Panc1 (cell line): ENCODE measurements at places on chromosomes 5 and 9.
A peak's percentile ranks its signal among the peaks of the same experiment; 100 is the strongest.

- no peak for DNase-seq
Measured at GRCh38 chr9:97791542-97791941, 61.5 kb upstream of the FOXE1 start.

DNA sequence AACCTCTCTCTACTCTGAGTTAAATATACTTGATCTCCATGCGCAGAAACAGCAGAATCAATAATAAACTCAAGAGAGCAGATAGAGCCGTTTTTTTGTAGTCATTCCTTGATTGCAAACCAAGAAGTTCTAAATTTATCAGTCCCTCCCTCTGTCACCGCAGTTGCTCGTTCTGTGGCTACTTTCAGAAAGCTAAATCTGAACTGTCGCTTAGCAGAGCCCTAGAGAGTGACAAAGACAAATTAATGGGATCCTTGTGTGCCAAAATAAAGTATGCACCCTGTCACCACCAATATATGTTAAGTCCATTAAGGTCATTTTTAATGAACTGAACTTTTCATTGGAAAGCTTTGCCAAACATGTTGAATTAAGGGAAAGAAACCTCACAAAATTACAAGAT lies 218.3 kb downstream of the ADAMTSL1 start:
- DNase-seq, result no peak

- no peak for DNase-seq
Measured at GRCh38 chr9:127225801-127226625, 38.6 kb upstream of the GARNL3 start.

- DNase-seq, result no peak
Measured at GRCh38 chr9:6631207-6631512, 14.4 kb downstream of the GLDC start.

GRCh38 chr9:6000955-6001354 lies 14.5 kb downstream of the RANBP6 start:
- DNase-seq, result no peak

GRCh38 chr9:92550765-92551164 lies 15.0 kb upstream of the ECM2 start:
- DNase-seq, result no peak

- no peak for DNase-seq
Measured at GRCh38 chr9:20302197-20302596, 320.1 kb downstream of the MLLT3 start.

DNA sequence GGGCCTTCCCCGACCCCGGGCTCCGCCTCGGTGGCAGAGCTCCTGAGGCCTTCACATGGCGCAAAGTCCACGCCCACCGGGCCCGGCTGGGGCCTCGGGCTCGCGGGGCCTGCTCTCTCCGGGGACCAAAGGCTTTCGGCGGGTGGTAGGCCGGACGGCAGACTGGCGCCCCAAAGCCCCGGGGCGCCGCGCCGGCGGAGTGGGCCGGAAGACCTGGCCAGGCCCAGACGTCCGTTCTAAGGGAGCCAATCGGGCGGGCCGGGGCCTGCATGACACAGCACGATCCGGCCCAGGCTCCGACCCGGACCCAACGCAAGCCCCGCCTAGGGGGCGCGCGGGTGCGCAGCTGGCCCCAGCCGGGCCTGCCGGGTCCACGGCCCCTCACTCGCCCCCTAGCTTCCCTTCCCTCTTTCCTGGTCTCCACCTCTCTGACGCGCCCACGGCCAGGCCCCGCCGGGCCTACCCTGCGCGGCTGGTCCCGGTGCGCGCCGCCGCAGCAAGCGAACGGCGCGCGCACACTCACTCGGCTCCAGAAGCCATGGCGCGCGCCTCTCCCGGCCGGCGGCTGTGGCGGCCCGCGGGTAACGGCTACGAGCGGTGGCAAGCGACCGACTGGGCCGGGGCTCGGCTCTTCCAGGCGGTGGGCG lies 488 bp downstream of the VCP start:
- DNase-seq, result no peak

GRCh38 chr9:129124506-129125069 lies 13.4 kb downstream of the PTPA start:
- no peak for DNase-seq

- DNase-seq, result no peak
Measured at GRCh38 chr5:67807439-67807888, 408.1 kb upstream of the PIK3R1 start.

DNA sequence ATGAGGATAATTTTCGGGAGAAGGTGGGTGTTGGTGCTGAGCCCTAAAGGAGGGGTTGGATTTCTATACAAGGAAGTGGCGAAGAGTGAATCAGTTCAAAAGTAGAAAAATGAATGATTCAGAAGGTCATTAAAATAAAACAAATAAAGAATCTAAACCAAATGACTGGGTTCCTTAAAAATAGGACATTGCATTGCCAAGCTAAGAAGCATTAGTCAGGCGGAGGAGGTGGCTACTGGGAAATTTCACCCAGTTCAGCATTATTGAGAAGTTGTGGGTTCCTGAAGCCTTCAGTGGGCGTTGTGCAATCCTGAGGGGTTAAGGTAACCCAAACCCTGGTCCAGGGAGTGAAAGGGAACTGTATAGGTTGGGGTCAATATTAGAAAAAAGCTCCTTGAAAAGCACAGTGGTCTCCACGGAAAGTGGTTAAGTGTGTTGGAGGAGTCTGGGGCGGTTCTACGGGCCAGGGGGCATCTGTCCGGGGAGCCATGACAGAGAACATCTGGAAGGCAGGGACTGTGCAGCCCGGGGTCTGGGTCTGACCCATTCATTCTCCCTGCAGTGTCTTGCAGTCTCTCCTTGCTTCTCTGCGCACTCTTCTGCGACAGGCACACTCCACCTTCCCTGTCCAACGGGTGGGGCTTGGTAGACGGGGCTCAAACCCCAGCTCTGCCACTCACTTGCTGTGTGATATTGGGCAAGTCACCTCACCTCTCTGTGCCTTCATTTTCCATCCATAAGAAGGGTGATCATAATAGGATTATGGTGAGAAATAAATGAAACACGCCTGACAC lies 27.6 kb upstream of the DUSP1 start:
- no peak for DNase-seq

GRCh38 chr9:107789001-107789700 lies 299.6 kb upstream of the KLF4 start:
- DNase-seq, result no peak

- no peak for DNase-seq
Measured at GRCh38 chr5:160199410-160199911, 29.8 kb upstream of the FABP6 start.

- DNase-seq, result no peak
Measured at GRCh38 chr5:109619021-109619460, 70.7 kb upstream of the MAN2A1 start.

- no peak for DNase-seq
Measured at GRCh38 chr5:100659080-100659795, 124.1 kb downstream of the FAM174A start.

DNA sequence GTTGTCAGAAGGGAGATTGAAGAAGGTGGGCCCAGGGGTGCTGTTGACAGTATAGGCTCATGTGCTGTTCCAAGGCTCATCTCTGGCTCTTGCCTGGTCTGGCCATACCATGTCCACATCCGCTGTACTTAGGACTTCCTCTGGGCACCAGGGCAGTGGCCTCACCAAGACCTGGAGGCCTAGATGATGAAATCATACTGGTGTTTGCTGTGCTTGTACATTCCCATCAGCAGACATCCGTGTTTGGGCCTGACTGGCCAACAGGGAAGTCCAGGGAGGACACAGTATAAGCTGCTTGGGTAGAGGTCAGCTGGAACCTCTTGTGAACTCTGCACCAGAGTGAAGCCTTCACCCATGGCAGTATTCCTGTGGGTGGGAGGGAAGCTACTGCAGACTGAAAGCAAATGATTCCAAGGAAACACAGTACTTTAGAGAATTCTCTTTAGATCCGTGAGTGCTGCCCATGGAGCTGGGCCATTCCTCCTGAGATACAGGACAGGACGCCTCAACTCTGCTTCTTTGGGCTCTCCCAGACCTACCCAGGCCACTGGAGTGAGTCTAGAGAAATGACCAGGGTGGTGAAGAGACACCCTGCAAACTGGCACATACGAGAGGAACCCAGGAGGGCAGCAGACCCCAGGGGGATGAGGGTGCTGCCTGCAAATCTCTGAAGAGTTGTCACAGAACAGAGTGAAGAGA lies 22.5 kb downstream of the POLR1E start:
- no peak for DNase-seq

GRCh38 chr5:154627698-154628678 lies 127.2 kb upstream of the LARP1 start:
- DNase-seq, result no peak

DNA sequence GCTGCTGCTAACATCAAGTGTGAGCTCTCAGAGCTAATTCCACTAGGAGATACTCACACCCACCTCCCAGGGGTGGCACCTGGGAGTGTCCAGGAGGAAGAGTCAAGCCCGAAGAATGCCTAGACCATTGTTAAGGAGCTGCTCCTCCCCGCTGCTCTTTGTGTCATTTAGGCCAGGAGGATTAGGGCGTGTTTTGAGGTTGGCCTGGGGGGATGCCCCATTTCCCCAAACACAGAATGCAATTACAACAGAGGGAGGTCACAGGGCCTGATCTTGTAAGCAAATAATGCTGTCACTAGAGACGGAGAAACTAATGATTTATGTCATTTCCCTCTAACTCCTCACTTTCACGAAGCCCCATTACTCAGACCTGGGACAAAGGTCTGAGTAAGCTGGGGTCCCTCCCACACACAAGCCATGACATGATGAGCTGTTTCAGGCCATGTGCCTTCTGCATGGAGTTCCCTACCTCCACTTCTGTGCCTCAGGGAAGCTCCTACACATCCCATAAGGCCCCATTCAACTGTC lies 312.5 kb downstream of the ACTL7B start:
- no peak for DNase-seq

DNA sequence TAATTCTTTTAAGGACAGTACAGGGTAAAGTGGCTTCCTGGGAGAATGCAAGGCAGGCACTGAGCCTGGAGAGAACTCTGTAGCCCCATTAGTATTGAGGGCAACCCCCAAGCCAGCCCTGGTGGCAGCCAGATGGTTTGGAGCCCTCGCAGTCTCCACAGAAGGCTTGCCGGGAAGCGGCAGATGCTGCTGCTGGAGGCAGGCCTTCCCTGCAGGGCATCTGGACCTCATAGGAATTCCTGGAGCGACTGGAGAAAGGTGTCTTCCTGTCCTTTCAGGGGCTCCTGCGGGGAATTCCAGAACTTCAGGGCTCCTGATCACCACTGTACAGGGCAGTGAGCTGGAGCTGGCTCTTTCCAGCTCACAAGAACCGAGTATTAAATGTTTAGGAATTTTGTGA lies 167.5 kb downstream of the INSYN2B start:
- no peak for DNase-seq

DNA sequence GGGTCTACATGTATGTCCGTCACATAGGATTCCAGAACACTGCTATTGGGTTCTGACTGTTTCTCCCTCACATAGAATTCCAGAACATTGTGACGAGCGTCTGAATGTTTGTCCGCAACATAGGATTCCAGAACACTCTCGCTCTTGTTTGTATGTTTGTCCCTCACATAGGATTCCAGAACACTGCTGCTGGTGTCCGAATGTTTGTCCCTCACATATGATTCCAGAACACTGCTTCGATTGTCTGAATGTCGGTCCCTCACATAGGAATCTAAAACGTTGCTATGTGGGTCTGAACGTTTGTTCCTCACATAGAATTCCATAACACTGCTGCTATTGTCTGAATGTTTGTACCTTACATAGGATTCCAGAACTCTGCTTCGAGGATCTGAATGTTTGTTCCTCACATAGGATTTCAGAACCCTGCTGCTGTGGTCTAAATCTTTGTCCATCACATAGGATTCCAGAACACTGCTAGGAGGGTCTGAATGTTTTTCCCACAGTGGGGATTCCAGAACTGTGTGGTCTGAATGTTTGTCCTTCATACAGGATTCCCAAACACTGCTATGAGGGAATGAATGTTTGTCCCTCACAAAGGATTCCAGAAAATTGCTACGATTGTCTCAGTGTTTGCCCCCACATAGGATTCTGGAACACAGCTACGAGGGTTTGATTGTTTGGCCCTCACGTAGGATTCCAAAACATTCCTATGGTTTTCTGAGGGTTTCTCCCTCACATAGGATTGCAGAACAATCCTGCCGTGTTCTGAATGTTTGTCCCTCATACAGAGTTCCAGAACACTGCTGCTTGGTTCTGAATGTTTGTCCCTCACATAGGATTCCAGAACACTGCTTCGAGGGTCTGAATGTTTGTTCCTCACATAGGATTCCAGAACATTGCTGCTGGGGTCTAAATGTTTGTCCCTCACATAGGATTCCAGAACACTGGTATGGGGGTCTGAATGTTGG lies 220.5 kb downstream of the FOXD4L6 start:
- DNase-seq, result no peak

GRCh38 chr5:43007246-43007910 lies 32.7 kb downstream of the ANXA2R start:
- DNase-seq, result peak; percentile 95

DNA sequence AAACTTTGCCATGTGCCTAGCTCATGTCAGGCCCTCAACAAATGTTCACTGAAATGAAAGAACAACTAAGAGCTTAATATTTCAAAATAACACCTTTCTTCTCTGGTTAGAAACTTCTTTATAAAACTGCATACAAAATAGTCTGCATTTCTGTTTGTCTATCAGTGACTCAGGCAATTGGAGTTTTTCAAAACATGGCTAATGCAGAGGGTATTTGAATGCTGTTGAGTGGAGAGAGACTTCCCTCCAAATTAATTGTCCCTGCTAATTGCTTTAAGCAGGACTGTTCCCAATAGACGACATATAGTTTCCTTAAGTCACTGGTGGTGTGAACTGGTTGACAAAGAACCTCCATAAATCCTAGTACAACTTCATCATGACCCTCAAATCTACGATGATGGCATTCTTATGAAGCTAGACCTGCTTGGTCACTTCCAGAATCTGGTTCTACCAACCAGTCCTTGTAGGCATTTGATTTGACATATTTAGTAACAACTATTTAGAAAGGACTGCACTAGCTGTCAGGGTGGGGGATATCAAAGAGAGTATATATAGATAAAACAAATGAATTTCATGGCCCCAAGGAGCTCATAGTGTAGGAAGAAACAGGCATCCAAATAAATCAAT lies 84.5 kb downstream of the PRLR start:
- DNase-seq, result no peak

GRCh38 chr9:95111716-95112115 lies 205.8 kb downstream of the FANCC start:
- DNase-seq, result no peak

DNA sequence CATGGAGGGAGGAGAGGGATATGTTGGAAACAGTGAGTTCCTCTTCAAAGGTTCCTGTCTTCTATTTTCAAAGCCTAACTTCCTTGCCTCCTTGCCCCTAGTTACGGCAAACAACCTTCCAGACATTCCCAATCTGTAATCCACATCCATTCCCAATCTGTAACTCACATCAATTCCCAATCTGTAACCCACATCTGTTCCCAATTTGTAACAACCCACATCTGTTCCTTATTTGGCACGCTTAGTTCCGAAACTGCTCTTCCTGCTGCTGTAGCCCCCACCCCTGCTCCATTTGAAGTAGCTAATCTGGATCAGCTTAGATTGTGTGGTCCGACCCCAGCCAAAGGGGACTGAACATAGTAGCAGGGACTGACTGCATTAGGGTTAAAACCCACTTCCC lies 23.9 kb upstream of the IDNK start:
- no peak for DNase-seq

GRCh38 chr9:75200892-75201470 lies 112.7 kb downstream of the OSTF1 start:
- peak; percentile 4 for DNase-seq

- no peak for DNase-seq
Measured at GRCh38 chr5:135010502-135011354, 23.3 kb downstream of the PITX1 start.

GRCh38 chr5:157574456-157575380 lies 857 bp downstream of the ADAM19 start:
- no peak for DNase-seq
